NCI-H1105 (cell line): ENCODE measurements at places on chromosomes 11 and 22.

- DNase-seq, result no peak
Measured at GRCh38 chr11:74142624-74143023, 28.2 kb downstream of the C2CD3 start.

DNA sequence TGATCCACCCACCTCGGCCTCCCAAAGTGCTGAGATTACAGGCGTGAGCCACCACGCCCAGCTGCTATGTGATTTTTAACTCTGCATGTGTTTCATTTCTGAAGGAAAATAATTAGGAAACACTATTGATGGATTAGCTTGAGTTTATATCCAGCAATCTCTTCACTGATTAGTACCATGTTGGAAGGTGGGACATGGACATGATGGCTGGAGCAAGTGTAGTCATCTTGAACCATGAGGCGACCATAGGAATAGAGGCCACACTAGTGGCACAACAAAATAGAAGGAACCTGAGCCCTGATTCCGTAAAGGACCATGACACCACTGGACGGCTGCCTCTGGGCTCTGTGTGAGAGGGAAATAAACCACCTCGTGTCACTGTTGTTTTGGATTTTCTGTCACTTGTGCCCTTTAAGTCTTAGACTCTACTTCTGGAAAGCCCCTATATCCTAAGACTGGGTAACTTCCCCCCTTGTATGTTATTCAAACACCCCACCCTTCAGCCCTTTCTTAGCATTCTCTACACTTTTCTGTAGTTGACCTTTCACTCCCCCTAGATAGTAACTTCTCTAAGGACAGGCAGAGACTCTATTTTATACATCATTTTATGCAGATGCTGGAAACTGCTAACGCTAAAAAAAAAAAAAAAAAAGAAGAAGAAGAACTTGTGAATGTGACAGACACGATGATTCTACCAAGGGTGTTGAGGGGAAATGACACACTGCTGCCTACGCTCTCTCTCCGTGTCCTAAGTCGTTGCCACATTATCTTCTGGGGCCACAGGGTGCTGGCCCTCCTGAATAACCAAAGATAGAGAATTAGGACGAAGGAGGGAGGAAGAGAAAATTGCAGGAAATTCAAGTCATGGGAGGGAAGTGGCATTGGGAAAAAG lies 2.7 kb upstream of the VPS37C start:
- no peak for DNase-seq

GRCh38 chr11:65141896-65142494 lies 7.7 kb upstream of the SYVN1 start:
- no peak for DNase-seq

GRCh38 chr11:127894316-127894715 lies 693.0 kb downstream of the ETS1 start:
- DNase-seq, result no peak

GRCh38 chr11:64850979-64851567 lies 6.6 kb upstream of the CDC42BPG start:
- no peak for DNase-seq

- no peak for DNase-seq
Measured at GRCh38 chr22:32622004-32622743, 147.6 kb downstream of the FBXO7 start.

DNA sequence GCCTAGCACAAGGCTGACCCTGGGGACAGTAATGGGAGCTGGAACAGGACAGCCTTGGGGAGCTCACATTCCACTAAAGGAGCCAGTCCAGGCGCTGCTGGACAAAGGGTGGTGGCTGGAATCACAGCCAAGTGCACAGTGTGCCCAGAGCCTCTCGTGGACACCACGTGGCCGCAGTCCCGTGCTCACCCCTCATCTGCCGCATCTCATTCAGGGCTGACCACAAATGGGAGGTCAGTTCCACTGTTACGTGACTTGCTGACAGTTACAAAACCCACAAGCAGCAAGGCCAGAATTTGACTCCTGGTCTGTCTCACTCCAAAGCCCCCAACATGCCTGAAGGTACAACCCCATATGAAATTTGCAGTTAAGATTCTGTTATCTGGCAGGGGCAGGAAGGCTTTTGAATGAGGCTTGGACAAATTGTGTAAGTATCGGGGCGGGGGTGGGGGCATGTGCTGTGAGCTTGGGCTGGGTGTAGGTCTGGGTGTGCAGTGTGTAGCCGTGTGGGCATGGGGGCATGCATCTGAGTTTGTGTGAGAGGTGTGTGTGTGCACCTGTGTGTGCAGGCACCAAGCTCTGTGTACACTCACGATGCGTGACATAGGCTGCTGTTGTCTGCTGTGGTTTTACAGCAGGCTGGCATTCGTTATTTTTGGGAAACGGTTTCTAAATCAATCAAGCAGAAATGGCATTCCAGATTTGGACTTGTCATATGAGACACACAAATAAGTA lies 301.7 kb downstream of the BRD1 start:
- no peak for DNase-seq

DNA sequence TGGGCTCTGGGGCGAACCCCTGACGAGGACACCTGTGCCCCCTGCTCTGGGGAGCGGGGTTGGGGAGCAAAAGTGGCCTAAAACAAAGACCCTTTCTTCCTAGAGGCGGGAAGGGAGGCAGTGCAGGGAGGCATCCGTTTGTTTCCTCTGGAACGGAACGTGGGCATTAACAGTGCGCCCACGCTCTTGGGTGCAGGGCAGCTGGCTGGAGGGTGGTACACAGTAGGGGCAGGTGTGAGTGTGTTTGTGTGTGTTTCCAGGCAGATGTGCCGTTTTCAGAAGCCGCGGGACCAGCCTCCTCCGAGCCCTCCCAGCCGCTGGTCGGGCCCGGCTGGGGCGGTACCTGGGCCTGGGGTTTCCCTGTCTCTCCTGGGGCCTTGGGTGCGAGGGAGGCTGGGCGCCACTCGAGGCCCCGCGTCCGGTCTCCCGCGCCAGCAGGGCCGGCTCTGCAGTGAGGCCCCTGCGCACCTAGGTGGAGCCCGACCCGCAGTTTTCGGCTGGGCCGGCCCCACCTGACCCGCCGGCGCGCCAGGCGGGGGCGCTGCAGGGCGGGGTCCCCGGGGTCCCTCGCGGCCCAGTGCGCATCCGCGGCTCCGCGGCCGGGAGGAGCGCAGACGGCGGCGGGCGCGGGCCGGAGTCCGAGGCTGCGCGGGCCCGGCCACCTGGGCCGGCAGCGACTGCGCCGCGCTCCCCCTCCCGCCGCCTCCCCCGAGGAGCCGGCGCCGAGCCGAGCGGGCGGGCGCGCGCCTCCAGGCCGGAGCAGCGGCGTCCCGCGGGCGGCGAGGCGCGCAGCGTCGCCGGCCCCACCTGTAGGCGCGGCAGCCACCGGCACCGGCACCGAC lies 1252.7 kb downstream of the BRD1 start:
- peak; percentile 58 for DNase-seq

GRCh38 chr11:30143098-30143705 lies 87.6 kb upstream of the FSHB start:
- no peak for DNase-seq
